ENCODE measurements at places on chromosomes 16 and 17.
A peak's percentile ranks its signal among the peaks of the same experiment; 100 is the strongest.

GRCh38 chr17:72414032-72414396, 293.2 kb downstream of the SOX9 start:
- DNase-seq, result no peak

- DNase-seq, result peak; percentile 56
Measured at GRCh38 chr17:9239793-9240658, 218.7 kb downstream of the NTN1 start.

GRCh38 chr17:732067-732901, at the start of gene TLCD3A:
Gene TLCD3A, plus strand, starts transcription at chr17:732596. Its CDS starts 52 bp downstream, at chr17:732648.
- no peak for DNase-seq

- DNase-seq, result no peak
Measured at GRCh38 chr16:75011634-75012307, 12.9 kb downstream of the ZNRF1 start.

DNA sequence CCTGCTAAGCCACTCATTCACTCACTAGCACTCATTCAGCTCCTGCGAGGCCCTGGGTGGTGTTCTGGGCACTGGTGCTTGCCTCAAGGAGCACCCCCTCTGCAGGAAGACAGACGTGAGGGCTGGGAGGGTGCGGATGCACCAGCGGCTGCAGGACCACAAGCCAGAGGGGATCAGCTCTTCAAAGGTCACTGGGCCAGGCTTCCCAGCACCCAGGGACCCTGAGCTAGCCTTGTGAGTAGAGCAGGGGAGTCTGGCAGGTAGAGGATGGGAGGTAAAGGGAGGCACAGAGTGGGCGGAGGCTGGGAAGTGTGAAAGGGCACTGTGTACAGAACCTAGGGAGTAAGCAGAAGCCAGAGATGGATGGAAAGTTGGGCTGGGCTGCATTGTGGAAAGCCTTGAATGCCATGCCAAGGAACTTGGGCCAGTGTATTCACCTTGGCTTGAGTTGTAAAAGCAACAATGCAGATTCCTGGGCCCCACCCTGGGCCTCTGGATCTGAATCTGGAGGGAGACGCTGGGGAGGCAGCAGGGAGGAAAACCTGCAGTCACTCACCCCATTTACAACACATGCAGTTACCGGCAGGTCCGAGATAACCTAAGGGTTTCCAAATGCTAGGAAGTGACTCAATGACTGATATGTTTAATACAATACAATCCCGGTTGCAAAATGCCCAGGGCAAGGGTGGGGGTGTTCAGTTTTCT, 1.7 kb downstream of the IL4R start:
- no peak for DNase-seq

GRCh38 chr16:48152226-48152625, 3.6 kb downstream of the ABCC12 start:
- DNase-seq, result no peak

- DNase-seq, result no peak
Measured at GRCh38 chr16:55273959-55274358, 50.0 kb upstream of the IRX6 start.

- DNase-seq, result no peak
Measured at GRCh38 chr16:22381392-22381791, 7.0 kb upstream of the CDR2 start.

DNA sequence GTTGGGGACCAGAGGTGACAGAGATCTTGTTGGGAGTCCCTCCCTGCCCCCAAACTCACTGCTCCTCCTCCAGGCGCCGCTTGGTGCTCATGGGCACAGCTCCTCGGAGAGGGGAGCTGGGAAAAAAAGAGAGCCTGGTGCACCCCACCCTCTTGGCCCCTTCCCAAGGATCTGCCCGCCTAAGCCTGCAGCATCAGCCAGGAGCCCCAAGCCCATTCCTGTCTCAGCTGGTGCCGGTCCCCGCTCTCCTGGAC, 400 bp downstream of the HCFC1R1 start:
- DNase-seq, result no peak

GRCh38 chr16:89129378-89129777, 35.7 kb downstream of the ACSF3 start:
- no peak for DNase-seq

- peak; percentile 73 for DNase-seq
Measured at GRCh38 chr17:74744714-74745547, 3.5 kb upstream of the NHERF1 start.

GRCh38 chr17:81923302-81924260, 4.0 kb downstream of the MAFG start:
- no peak for DNase-seq

DNA sequence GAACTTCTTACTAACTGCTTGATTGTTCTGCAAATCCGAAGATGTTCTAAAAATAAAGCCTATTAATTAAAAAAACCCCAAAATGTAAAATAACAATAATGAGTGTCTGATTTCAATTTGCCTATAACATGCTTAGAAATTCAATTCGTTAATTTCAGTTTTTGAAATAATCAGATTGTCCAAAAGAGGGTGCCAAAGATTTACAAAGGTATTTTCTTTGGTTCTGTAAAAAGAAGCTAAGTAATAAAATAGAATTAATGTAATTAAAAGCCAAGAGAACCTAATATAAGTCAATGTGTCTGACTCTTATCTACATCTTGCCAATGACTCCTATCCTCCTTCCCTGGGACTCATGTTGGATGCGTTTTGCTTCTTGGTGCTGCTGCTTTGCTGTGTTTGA, 75.0 kb upstream of the CPHXL start:
- DNase-seq, result no peak

DNA sequence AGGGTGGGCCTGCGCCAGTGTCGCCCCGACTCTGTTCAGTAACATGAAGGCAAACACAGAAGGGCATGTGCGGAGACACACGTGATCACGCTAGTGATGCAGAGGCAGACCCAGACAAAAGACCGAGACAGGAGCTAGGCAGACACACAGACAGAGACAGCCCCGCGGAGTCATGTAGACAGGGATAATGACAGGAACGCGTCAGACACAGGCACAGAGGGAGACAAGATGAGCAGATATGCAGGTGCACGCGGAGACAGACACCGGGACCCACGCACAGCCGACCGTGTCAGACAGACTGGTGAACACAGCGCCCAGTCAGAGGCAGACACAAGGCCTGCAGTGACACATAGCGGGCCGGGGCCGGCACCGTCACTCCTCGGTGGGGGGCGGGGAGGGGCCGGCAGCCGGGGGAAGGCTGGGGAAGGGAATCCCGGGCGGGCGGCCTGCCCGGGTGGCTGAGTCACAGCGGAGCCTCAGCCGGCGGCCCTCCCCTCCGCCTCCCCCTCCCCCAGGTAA, 7.4 kb downstream of the KDM6B start:
- peak; percentile 95 for DNase-seq

GRCh38 chr17:8665684-8666083, 35.2 kb upstream of the MYH10 start:
- no peak for DNase-seq

GRCh38 chr16:10937068-10937859, 5.0 kb downstream of the DEXI start:
- no peak for DNase-seq

DNA sequence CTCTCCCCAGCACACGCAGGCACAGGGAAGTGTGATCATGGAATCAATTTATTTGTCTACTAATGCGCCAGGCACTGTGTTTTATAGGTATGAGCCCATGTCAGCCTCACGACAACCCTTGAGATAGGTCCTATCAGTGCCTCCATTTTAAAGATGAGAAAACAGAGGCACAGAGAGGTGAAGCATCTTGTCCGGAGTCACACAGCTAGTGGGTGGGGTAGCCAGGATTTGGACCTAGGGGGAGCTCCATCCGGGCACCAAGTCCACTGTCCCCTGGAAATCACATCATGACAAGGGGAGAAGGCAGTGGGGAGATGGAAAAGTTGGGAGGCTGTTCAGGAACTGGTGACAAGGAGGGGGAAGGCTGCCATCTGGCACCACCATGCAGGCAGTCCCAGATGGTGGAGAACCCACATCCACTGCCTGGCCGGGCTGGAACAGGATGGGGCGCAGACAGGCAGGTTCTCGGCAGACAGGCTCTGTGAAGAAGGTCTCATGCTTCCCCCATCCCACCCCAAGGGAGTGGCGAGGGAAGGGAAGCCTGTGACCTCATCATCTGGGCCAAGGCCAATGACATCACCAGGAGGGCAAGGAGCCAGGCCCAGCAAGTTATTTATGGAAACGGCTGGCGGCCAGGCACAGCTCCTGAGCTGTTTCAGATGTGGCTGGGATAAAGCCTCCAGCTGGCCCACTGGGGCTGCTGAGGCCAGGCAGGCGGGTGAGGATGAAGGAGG, 126.0 kb upstream of the SDK2 start:
- DNase-seq, result no peak
